ENCODE measurements at places on chromosomes 16 and 17.

GRCh38 chr16:84844559-84845495, 25.0 kb downstream of the CRISPLD2 start:
- no peak for DNase-seq

GRCh38 chr16:27417047-27417671, 15.2 kb downstream of the IL21R start:
- no peak for DNase-seq

DNA sequence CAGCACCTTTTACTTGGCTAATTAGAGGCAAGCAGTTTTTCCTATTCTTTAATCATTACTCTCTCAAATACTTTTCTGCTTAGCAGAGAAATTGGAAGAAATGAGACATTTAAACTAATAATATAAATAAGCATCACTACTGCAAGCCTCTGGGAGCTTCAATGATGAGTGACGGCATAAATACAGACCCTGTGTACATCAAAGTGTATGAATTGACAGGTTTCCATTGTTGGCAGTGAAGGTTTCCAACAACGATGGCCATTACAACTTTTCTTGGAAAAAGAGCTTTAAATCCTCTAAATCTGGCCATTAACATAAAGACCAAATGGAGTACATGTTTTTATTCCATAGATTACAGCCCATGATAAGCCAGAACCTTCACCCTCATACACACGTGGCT, 39.4 kb upstream of the CACNG5 start:
- no peak for DNase-seq

GRCh38 chr17:3894911-3895343, 2.1 kb upstream of the CAMKK1 start:
- DNase-seq = peak; percentile 63

DNA sequence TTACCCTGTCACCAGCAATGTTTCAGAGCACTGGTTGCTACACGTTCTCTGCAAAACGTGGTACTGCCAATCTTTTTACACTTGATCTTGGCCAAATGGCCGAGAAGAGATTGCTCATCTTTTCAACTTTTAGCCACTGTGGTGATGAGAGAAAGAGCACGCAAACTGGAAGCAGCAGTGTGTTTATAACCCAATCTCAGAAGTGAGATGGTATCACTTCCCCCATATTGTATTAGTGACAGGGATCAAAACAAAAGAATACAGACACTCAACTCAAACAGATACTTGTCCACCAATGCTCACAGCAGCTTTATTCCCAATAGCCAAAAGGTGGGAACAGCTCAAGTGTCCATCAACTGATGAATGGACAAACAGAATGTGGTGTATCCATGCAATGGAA, 72.1 kb upstream of the FA2H start:
- no peak for DNase-seq

GRCh38 chr16:76176153-76176552, 101.0 kb upstream of the CNTNAP4 start:
- DNase-seq = no peak

DNA sequence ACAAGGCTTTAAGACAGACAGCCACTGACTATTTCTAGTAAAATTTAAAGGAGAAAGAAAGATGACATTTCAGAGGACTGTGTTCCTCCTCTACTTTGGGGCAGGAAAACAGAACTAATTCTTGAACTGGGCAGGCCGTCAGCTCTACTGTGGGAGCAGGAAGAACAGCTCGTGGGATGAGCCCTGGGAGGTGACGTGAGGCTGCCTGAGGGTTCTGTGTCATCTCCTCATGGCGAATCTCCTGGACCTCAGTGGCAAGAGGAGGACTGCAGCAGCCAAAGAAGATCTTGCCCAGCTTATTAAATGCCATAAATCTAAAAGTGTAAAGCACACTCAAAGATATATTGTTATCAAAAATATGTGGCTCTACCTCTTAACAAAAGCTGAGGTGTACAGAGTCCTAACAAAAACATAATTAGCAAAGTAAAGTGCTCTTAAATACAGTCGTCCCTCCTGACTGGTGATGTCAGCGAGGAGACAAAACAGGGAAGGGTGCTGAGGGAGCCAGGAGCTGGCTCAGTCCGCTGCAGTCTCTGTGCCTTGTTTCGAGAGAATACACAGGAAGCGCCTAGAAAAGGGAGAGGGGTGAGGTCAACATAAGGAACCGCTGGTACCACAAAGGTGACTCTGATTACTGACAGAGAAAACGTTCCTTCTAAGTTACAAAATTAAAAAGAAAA, 58.0 kb downstream of the CREBBP start:
- DNase-seq = peak; percentile 89

DNA sequence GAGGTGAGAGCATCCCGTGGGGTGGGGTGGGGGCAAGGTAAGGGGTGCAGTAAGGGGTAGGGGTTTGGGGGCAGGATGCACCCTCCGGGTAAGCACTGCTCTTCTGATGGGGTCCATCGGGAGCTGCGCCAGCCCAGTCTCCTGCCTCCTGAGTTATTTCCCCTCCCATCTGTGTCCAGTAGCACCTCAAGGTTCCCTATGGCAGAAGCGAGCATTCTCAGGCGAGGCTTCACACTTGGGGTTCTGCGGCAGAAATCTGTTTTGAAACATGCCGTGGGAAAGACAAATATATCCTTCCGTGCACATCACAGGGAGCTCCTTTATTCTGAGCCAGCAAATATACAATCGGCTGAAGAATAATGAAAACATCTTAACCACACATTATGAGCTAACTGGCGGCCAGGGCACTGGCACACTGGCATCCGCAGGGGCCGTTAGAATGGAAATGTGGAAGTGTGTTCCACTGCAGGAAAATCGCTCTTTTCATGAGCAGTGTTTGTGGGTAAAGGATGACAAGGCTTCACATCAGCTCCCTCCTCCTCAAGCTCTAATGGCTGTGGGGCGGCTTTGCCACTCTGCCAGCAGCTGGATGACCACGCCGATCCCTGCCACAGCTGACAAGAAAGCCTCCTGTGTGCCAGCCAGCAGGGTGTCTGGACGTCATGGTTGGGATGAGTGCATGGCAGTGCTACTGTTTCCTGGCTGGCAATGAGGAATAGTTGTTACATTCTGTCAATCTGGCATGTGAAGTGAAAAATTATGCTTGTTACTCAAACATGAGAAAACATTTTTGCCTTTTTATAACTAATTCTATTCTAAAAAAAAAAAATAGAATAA, 20.0 kb downstream of the MTHFSD start:
- DNase-seq = no peak
